ENCODE measurements at places on chromosomes 2 and 18.
A peak's percentile ranks its signal among the peaks of the same experiment; 100 is the strongest.

GRCh38 chr18:45619826-45620201, 4.5 kb downstream of the SLC14A2 start:
- DNase-seq = no peak

- no peak for DNase-seq
These were observed 557.1 kb downstream of the TNS1 start for GRCh38 chr2:217445723-217446122.

- DNase-seq = no peak
These were observed 446.6 kb upstream of the LRATD1 start for GRCh38 chr2:14185906-14186305.

- DNase-seq = no peak
These were observed 4.7 kb upstream of the CCL20 start for GRCh38 chr2:227808936-227809335.

GRCh38 chr18:63022429-63023022, 297.0 kb downstream of the BCL2 start:
- peak; percentile 18 for DNase-seq

GRCh38 chr2:217246108-217246507, 386.2 kb upstream of the TNP1 start:
- no peak for DNase-seq

GRCh38 chr2:69344305-69344704, 42.7 kb downstream of the GFPT1 start:
- no peak for DNase-seq

- no peak for DNase-seq
These were observed 44.7 kb upstream of the TMEM200C start for GRCh38 chr18:5939801-5940667.

- peak; percentile 41 for DNase-seq
These were observed 852.5 kb upstream of the LRATD1 start for GRCh38 chr2:13779996-13780395.

- peak; percentile 9 for DNase-seq
These were observed 110.2 kb upstream of the CDH2 start for GRCh38 chr18:28287146-28287545.

- DNase-seq = no peak
These were observed 1.5 kb upstream of the GEMIN6 start for GRCh38 chr2:38776531-38776930.

- DNase-seq = no peak
These were observed 787.9 kb upstream of the RAB6C start for GRCh38 chr2:129191530-129191929.

- no peak for DNase-seq
These were observed 978.2 kb downstream of the CPS1 start for GRCh38 chr2:211534632-211535031.

- DNase-seq = peak; percentile 25
These were observed 152.2 kb downstream of the TWIST2 start for GRCh38 chr2:239000089-239000488.

DNA sequence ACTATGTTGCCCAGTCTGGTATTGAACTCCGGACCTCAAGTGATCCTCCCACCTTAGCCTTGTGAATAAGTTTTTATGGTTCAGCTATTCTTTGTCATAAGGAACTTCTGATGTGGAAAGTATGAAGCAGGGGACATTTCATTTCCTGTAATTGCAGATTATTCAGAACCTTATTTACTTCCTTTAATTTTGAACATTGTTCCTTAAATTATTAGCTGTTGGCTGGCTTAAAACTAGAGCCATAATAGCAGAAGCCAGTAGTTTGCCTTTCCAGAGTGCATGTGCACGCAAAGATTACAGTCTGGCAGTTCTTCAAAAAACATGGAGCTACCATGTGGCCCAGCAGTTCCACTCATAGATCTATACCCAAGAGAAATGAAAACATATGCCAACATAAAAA, 53.1 kb downstream of the PMS1 start:
- no peak for DNase-seq
